ENCODE measurements at places on chromosomes 5 and 9.

DNA sequence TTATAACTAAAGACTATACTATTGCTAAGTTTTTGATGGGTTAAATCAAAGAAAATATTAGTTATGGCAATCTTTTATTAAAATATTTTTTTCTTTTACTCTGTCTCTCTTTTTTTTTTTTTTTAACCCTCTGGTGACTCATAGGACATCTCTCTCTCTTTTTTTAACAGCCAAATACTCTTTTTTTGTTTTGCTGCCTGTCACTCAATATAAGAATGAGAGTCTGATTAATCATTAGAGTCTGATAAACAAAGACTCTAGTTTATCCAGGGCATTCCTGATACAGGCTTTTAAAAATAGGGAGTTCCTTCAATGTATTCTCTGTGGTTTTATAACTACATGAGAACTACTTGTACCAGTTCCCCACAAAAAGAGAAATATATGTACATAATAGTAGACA is 77.3 kb downstream of the SLC38A9 start:
- no peak for DNase-seq

DNA sequence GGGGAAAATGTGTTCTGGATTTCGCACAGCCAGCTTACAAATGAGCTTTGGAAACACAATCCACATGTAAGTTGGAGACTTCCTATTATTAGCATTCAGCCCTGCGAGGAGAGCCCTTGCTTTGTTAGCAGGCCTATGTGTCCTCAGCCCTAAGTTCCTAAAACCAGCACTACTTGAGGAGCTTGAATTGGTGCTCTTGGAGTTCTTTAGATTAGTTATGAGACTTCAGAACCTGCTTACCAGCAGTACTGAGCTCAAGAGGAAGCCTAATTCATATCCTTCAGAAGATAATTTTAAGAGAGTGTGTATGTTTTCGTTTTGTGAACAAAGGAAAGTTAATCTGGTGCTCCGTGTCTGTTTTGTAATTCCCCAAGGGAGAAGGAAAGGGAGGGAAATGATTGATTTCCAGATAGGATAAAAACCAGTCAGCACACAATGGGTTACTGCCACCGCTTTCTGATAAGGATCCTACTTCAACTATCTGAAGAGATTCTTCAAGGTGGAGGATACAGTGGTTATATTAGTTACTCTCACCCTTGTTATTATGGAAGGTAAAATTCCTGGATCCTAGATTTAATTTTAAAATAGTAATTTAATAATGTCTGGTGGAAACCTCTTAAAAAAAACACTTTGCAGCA is 35.2 kb downstream of the PIK3R1 start:
- no peak for DNase-seq

DNA sequence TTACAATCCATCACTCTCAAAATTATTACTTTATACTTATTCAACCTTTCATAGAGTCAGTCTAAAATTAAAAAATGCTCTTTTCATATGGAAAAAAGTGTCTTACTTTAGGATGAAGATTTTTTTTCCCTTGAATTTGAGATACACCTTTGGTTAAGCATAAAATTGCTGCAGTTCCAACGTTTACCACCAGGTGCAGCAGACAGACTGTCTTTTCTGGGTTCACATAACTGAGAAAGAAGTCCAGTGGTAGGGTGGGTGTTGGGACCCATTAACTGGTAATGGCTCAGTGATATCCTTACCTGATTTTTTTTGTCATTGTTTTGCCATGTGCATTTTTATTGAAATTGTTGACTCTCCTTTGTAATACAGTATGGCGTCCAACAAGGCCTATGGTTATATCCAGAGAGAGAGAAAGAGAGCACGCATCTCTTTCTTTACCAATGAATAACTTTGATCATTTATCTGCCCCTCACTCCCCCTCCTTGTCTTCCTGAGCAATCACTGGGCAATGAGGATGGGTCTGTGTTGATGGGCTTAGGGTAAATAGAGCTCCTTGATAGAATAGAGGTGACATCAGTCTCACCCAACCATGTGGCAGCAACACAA is 98.4 kb downstream of the FBXL7 start:
- peak; percentile 3 for DNase-seq

GRCh38 chr9:110954822-110955291 is 83.4 kb downstream of the LPAR1 start:
- DNase-seq, result no peak

DNA sequence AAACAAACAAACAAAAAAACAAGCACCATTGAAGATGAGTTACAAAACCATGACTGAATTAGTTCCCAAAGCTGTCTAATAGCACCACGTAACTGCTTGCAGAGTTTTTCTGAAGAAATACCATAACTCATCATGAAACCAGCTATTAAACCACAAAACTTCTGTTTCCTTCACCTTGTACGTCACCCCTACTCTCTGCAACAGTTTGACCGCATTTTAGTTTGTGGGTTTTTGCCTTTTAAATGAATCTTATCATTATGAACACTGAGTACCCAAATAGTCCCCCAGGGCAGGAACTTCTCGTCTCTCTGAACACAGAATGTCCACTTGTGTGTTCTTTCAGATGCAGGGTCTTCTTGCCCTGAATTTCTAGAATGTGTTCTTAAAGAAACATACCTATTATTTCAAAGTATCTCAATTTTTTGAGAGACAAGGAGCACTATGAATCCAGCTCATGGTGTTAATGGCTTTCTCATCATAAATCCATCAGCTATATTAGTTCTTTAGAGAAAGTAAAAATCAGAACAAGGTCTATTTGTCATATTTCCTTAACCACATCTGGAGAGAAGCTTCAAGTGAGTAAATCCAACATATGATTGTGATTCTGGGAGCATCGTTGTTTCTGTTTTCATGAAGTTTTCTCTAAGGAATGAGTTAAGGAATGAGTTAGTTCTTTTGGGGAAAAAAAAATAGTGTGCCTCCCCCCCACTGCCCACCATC is 210.6 kb downstream of the AUH start:
- no peak for DNase-seq

GRCh38 chr5:96199713-96200183 is 233.3 kb downstream of the PCSK1 start:
- no peak for DNase-seq

DNA sequence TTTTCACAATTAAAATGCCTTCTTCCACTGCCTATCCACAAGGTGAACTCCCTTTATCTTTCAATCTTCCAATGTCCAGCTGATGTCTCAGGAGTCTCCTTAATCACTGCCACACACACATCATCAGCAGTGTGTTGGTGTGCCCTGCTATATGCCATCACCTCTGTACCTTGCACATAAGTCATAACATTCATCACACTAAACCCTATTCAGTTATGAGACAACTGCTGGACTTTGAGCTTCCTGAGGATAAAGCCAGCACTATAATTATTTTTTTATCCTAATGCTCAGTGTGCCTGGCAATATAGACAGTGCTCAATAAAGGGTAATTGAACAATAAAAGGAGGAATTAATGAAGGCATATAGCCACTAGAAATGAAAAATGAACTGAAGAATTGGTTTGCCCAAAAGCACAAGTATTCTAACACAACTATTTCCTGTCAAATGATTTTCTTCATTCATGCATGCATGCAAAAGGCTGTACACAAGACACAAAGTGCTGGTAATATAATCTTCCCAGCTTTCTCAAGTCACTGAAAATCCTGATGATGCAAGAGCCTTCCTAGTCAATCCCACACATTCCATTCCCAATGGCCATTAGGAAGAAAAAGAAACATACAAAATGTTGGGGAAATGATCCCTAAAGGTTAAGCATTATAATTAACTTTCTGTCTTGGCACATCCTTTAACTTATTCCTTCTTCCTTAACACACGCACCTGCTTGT is 32.4 kb downstream of the LPAR1 start:
- DNase-seq, result no peak

GRCh38 chr5:105954341-105954740 is 1716.4 kb downstream of the EFNA5 start:
- no peak for DNase-seq

- peak; percentile 61 for DNase-seq
Observed at GRCh38 chr9:78325343-78325742, 28.4 kb downstream of the PSAT1 start.

DNA sequence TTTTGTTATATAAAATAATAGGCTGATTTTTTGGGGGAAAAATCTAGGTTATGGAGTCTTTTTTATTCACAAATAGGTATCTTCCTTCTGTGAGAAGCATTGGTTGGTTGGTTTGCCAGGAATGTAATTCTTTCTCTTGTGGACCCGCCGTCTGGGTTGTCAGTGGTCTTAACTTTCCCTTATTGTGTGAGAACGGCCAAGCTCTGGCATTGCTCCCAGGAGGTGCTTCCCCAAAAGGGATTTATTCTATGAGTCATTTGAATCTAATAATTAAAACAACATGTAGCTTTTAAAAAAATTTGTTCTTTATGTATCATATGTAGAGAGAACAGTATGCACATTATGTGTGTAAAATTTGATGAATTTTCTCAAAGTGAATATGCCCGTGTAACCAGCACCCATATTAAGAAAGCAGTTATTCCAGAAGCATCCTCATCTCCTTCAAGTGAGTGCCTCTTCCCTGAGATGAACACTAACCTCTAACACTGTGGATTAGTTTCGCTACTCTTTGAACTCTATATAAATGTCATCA is 114.4 kb downstream of the MAST4 start:
- no peak for DNase-seq

GRCh38 chr9:70101265-70101664 is 57.6 kb downstream of the MAMDC2 start:
- no peak for DNase-seq
